ENCODE measurements at places on chromosomes 5 and 9.

DNA sequence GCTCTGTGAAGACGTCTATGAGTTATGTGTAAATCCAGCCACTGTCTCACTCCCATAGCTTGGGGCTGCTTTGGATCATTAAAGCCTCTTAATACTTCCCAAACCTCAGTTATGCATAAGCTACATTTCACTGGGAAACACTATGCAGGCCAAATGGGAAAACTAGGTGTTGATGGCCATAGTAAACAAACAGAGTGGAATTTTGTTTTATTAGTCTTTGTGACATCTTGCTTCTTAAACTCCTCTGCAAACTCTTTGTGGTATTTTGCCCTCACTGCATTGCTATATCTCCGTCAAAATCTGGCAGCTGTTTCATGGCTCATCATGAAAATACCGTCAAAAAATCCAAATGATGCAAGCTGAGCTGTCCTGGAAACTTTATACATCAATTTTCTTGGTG lies 167.2 kb upstream of the HMHB1 start:
- DNase-seq = no peak

DNA sequence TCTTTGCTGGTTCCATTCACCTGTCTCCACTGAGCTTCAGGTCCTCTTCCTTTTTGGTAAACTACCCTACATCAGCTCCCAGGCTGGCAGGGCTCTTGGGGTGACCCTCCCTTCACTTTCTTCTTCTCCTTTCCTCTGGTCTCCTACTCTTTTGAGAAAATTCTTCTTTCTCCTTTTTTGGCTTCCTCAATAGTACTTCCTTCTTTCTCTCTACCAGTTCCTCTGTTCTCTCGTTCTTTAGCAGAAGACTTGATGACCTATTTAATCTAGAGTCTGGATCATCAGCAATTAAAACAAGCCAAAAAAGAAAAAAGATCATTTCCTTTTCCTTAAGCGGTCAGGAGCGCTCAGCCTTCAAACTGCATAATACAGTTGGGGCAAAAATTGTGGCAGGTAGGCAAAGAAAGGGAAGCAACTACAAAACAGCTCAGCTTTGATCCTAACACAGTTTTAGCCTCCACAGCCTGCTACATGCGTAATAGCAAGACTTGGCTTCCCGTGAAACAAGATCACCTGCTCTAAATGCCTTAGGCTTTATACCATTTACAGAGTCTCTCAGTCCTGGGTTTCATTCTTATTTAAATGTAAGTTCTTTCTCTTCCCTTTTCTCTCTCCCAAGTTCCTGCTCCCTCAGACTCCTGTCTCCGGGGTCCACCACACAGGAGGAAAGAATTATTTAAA lies 14.0 kb upstream of the GSN start:
- no peak for DNase-seq

DNA sequence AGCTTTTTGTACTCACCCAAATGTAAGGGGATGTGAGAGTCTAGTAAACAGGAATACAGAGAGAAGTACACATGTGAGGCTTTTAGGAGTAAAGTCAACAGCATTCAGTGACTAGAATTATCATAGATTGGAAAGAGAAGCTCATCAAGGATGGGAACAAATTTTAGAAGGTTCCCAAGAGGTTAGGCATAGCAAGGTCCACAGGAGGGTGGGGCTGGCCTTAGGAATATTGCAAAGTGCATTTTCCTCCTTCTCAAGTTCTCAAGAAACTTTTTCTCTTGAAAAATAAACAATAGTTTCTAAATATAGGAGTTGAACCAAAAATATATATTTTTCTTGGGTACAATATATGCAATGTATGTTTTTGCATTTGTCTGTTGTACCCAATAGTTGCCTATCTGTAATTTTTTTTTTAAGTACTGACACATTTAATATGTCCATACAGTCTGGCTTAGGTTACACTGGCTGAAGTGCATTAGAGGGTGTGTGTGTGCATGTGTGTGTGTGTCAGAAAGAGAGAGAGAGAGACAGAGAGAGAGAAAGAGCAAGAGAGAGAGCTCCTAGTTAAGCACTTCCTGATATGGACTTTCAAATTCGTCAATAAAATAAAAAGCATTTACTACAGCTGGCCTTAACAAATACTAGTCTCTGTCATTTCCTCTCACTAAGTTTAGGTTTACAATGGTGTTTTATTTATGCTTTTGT lies 62.2 kb downstream of the SNX18 start:
- no peak for DNase-seq

GRCh38 chr5:40972434-40972833 lies 63.1 kb downstream of the C7 start:
- DNase-seq = no peak

GRCh38 chr9:86842573-86842972 lies 104.7 kb downstream of the GAS1 start:
- DNase-seq = no peak

DNA sequence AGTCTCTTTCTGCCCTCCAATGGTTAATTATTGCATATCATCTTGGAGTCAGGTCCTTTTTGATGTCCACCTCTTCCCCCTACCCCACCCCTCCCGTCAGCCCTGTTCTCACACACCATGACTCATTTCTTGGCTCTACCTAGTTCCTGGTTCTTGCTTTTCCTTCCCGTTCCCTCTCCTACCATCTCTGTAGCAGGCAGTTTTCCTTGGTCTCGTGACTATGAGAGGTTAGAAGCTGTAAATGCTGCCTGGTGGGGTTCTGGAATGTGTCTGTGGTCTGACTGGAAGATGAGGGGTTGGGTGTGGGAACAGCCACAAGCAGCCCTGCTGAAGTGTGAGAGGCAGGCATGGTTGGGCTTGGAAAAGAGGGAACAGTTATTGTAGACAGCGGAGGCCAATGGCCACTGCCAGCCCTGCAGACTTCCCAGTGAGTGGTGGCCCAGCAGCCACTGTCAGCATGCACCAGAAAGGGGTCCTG lies 18.2 kb downstream of the SLC22A5 start:
- peak; percentile 46 for DNase-seq

GRCh38 chr9:136940526-136941230 lies 3.9 kb downstream of the FBXW5 start:
- no peak for DNase-seq

DNA sequence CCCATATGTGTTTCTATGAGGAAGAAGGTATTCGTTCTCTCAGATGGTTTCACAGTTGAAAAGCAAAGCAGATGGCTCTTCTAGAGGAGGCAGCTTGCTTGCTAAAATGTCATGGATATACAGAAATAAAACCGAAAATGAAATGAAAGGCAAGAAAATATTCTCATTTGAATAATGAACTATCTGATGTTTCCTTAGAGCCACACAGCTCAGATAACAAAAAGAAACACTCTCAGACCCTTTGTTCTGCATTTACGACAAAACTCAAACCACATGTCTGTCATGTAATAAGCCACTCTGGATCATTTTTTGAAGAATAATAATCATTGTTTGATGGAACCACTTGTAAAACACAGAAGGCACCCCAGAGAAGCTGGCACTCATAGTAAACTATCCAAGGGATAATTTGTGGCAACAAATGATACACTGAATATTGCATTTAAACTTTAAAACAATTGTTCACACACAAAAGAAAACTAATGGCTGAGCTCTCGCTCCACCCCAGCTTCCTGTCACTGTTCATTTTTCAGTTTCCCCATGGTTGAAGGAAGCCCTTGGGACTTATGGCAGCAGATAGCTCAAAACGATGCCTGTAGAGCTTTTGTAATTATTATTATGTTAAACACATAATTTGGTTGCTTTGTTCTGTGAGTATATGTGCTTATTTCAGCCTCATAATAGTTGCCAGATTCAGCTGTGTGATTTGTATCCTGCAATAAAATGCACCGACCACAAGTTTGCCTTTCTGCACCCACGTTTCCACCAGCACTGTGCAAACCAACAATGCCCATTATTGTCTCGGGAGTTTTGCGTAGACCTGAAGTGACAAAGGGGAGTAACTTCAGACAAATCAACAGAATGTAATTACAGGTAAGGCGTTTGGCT lies 256.0 kb downstream of the TMEM167A start:
- peak; percentile 27 for DNase-seq

DNA sequence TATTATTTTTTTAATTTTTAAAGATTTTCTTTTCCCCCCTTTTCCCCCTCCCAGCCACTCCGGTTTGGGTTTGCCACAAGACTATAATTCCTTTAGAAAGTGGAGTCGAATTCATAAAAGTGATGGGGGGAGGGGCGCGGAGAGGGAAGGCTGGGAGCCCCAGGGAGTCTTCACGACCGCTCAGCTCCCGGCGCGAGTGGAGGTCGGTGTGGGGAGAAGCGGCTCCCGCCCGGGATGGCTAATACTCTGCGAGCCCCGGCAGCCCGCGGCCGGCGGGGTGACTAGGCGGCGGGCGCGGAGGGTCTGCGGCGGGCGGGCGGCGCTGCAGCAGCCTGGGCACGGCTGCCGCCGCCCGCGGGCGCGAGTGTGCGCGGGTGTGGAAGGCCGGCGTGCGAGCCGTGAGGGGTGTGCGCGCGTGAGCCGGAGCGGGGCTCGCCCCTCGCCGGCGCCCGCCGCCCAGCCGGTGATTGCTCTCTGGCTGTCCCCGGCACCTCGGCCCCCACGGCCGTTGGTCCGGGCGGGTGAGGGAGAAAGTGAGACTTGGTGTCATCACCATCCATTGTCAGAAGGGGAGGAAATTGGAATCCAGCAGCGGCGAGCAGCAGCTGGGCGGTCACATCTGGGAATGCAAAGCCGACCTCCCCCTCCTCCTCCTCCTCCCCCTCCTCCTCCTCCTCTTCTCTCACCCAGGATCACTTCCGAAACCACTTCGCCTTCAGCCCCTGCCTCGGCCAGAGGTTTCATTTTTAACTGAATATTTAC lies at the start of gene PARP8:
TSS of gene PARP8 (plus strand) at position 377 of the 762 bp plus-strand sequence. CDS start 459 bp downstream, outside the sequence.
- peak; percentile 74 for DNase-seq

DNA sequence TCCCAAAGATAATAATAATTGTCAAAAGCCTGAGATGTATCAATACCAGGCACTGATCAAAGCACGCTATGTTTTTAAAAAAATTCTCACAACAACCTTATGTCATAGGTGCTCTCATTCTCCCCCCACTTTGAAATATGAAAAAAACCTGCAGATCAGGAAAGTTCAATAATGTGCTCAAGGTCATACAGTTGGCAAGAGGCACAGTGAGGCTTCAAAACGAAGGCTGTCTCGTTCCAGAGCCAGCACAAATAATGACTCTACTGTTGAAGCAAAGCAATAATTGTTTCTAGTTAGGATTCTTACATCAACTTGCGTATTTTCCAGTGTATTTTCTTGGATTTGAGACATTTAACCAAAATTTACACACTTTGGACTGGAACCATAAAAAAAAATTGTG lies 88.3 kb downstream of the RAB3C start:
- DNase-seq = no peak

- DNase-seq = no peak
These were observed 29.0 kb downstream of the LIFR start for GRCh38 chr5:38527475-38527874.

- no peak for DNase-seq
These were observed 274.3 kb upstream of the ZNF462 start for GRCh38 chr9:106588626-106589025.

GRCh38 chr9:105306351-105307140 lies 62.1 kb downstream of the SLC44A1 start:
- no peak for DNase-seq

GRCh38 chr5:6436715-6437331 lies 11.8 kb upstream of the UBE2QL1 start:
- no peak for DNase-seq

GRCh38 chr5:162372256-162372655 lies 304.7 kb downstream of the GABRG2 start:
- no peak for DNase-seq

DNA sequence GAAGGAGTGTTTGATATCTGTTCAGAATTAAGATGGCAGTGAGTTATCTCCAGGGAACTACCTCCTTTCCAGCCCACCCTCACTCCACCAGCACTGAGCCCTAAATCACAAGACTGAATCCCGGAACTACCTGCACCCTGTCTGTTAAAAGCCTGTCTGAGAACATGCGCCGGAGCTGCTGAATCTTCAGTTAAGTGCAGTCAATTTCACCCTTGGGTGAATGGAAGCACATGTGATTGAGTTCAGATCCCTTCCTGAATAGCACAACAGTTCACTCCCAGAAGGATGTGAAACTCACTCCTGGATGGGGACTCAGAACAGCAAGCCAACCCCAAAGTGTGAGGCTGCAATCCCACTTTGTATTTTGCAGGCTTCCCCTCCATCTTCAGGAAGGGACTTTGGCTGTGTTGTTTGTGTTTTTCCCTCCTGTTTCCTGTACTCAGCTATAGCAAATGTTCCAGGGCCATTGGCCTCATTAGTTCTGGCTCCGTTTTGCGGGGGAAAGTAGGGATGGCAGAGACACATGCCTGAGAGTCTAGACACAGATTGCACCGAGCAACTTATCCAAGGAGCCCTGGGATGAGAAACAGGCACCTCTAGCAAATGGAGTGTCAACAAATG lies 43.4 kb downstream of the DPYSL3 start:
- DNase-seq = no peak

DNA sequence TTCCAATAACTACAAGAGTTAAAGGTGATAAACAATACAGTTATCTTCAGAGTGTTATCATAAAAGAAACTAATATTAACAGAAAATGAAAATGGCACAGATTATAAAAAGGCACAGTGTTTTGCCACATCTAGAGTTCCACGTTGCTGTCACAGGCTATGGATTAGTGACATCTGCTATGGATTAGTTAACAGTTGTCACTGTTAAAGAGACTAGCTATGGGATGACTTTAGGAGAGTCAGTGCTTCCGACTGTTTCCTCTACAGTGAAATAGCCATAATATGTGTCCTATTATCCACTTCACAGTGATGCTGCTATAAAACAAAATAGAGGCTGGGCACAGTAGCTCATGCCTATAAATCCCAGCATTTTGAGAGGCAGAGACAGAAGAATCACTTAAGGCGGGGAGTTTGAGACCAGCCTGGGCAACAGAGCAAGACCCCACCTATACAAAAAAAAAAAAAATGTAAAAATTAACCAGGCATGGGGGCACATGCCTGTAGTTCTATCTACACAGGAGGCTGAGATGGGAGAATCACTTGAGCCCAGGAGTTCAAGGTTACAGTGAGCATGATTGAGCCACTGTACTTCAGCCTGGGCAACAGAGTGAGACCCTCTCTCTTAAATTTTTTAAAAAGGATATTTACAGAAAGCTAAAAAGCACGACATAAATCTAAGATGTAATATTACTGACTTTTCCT lies 19.7 kb downstream of the MAPKAP1 start:
- no peak for DNase-seq

DNA sequence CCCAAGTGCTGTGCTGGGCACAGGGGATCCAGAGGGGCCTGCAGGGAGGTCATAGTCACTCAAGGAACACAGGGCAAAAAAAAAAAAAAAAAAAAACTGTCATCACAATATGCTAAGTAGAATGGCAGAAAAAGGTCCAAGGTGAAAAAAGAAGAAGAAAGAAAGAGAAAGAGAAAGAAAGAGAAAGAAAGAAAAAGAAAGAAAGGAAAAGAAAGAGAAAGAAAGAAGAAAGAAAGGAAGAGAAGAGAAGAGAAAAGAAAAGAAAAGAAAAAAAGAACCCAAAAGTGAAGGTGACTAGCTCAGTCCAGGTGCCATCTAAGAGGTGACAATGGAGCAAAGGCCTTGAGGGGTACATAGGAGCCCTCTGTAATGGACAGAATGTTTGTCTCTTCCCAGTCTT lies 73.9 kb downstream of the PDE6A start:
- DNase-seq = no peak

All from GM13976 (cell line).